ENCODE measurements at places on chromosomes 12 and 14. TPM values are rescaled to one million over a fixed set of nuclear protein-coding genes. Genes with fewer than 3 reads are reported as not detected.

The SAV1 gene
- 35.6 TPM for total RNA-seq

The FAM186B gene
- total RNA-seq: 0.54 TPM

The CALM1 gene
- 355 TPM for total RNA-seq

The ASIC1 gene
- not detected for total RNA-seq

The TPCN1 gene
- total RNA-seq: 84.1 TPM

The CAPS2 gene
- 23.0 TPM for total RNA-seq

The REP15 gene
- 5.6 TPM for total RNA-seq

The SUOX gene
- 17.6 TPM for total RNA-seq

The C12orf42 gene
- total RNA-seq: not detected

The TMEM63C gene
- under 0.01 TPM for total RNA-seq

The CLEC6A gene
- total RNA-seq: not detected

The KRT73 gene
- total RNA-seq: not detected

The OTOGL gene
- total RNA-seq: 0.14 TPM

The CMKLR1 gene
- total RNA-seq: 73.8 TPM

The AHNAK2 gene
- total RNA-seq: 22.6 TPM

The SMCO2 gene
- total RNA-seq: not detected

The AQP2 gene
- total RNA-seq: 3.0 TPM

The CACNA2D4 gene
- 8.7 TPM for total RNA-seq

The OR4E2 gene
- not detected for total RNA-seq

The HCAR3 gene
- not detected for total RNA-seq

The SUPT16H gene
- total RNA-seq: 87.3 TPM

The WSCD2 gene
- 6.9 TPM for total RNA-seq

The DTX3 gene
- 55.1 TPM for total RNA-seq

The TOMM20L gene
- total RNA-seq: not detected

The NPFF gene
- total RNA-seq: 9.1 TPM

The RERG gene
- 120 TPM for total RNA-seq

The CLEC4C gene
- total RNA-seq: not detected

The WNT5B gene
- total RNA-seq: 2.3 TPM

The CLEC9A gene
- not detected for total RNA-seq

The LHX5 gene
- not detected for total RNA-seq

The PTCSC3 gene
- not detected for total RNA-seq

The CFL2 gene
- 94.6 TPM for total RNA-seq

The ADCY4 gene
- 25.5 TPM for total RNA-seq

The PLEK2 gene
- total RNA-seq: 5.9 TPM

The SPTSSA gene
- total RNA-seq: 10.8 TPM

The APEX1 gene
- 45.9 TPM for total RNA-seq

The FBXL14 gene
- 15.0 TPM for total RNA-seq

The LRR1 gene
- 4.1 TPM for total RNA-seq

The OTUB2 gene
- 0.14 TPM for total RNA-seq

The CEBPE gene
- not detected for total RNA-seq

The BHLHE41 gene
- 29.8 TPM for total RNA-seq

The TAS2R42 gene
- not detected for total RNA-seq

The HOXC12 gene
- total RNA-seq: not detected

The HOXC13 gene
- not detected for total RNA-seq

The MYF6 gene
- not detected for total RNA-seq

The SLC2A14 gene
- total RNA-seq: not detected

The DPF3 gene
- total RNA-seq: 8.9 TPM

The GPRC5D gene
- not detected for total RNA-seq

The SRRM4 gene
- not detected for total RNA-seq

The KRT79 gene
- not detected for total RNA-seq

The KIF26A gene
- 2.0 TPM for total RNA-seq

The GPX2 gene
- not detected for total RNA-seq

The MUCL1 gene
- not detected for total RNA-seq

The SMAGP gene
- total RNA-seq: 7.6 TPM

The TESPA1 gene
- total RNA-seq: 0.28 TPM

All from thoracic aorta (tissue), 2 donors.